Umbilical cord (tissue), 2 donors: ENCODE measurements at places on chromosomes 5 and 9.

DNA sequence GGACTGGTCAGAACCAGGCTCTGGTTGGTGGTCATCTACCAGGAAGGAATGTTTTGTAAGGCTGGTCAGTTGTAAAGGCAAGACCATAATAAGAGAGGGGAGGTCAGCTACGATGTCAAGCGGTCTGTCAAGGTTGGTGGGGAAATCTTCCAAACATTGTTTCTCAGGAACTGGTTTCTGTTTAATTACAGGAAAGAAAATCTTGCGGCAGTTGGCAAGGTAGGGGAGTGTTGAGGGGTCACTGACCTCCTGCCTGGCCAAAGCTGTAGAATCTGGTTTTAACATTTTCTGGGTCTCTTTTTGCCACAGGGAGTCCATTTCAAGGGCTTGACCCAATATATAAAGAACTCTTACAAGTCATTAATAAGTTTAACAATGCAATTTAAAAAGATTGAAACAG, 39.0 kb upstream of the BARX1 start:
- no peak for DNase-seq

GRCh38 chr5:161230221-161230620, 316.3 kb downstream of the GABRB2 start:
- DNase-seq = no peak

DNA sequence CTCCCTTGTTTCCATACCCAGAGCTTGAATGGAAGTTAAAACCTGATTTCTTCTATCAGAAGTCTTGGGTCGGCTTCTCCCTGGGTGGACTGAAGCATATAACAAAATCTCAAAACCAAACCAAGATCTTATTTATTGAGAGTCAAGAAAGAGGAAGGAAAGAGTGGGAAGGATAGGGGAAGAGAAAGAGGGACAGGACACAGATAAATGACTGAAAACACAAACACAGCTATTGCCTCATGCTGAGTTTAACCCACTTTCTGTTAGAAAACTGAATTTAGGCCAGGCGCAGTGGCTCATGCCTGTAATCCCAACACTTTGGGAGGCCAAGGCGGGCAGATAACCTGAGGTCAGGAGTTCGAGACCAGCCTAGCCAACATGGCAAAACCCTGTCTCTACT, 92.9 kb downstream of the PALM2AKAP2 start:
- DNase-seq = no peak

DNA sequence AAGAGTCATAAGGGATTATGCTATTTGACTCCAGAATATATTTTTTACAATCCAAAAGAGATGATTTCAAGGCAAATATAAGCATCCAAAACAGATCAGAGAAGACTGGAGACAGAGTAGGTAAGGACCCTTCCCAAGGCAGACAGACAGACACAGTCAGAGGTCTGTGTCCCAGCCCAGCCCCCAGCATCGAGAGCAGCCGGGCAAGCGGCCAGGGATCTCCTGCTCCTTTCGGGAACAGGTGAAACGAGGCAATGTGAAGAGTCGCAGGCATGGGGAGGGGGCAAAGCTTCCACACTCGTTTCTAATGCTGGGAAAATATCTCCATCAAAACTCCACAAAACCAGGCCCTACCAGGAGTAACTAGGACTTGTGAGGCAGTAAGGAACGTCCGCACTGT, 5.8 kb downstream of the PAEP start:
- no peak for DNase-seq

DNA sequence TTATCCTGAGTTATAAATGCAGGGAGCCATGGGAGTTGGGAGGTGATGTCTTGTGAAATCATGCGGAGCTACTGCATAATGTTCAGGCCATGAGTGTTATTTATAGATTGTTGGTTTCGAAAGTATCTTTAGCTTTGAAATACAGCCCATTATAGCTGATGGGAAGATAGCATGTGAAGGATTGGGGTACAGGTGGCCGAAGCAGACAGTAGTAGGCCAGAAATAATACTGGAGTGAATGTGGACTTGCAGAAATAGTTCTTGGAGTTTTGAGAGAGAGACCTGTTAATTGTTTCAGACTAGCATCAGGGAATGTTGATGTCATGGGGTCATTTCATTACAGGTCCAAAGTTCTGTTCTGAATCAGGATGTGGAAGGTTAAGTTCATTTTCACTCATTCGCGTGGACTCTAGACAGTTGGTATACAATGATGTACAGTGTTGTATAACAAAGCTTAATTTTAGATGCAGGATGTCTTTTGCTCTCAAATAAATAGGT, 3.8 kb downstream of the ATP6V1G1 start:
- no peak for DNase-seq

- DNase-seq = no peak
These were observed 164.9 kb downstream of the KDM4C start for GRCh38 chr9:6922680-6923079.

DNA sequence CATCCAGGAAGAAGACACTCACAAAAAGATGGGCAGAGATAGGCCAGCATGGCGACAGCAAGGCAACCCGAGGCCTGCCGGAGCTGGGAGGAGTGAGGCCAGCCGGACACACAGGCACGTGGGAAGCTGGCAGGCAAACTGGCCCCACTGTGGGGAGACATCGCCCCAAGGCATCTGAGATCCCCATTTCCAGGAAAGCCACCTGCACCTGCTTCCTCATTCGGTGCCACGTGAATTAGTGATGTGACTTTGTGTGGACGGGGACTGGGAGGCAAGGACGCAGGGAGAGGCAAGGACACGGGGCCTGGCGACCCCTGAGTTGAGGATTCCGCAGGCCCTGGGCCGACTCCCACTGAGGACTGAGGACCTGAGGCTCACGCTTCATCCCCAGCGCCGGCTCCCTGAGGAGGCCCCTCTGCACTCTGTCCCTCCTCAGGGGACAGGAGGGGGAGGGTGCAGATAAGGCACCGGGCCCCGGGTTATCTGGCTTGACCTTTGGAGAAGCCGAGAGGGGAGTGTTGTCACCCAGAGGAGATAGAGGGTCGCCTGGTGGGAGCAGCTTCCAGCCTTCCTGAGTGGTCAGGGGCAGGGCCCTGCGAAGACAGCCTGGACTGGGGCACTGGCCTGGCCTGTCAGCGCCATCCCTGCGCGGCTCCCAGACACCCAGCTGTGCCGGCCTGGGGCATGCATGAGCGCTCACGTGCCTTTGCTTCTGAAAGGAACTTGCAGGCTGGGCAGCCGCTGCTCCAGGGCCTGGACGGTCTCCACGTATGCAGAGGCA, 39.7 kb downstream of the NDUFS6 start:
- DNase-seq = no peak

DNA sequence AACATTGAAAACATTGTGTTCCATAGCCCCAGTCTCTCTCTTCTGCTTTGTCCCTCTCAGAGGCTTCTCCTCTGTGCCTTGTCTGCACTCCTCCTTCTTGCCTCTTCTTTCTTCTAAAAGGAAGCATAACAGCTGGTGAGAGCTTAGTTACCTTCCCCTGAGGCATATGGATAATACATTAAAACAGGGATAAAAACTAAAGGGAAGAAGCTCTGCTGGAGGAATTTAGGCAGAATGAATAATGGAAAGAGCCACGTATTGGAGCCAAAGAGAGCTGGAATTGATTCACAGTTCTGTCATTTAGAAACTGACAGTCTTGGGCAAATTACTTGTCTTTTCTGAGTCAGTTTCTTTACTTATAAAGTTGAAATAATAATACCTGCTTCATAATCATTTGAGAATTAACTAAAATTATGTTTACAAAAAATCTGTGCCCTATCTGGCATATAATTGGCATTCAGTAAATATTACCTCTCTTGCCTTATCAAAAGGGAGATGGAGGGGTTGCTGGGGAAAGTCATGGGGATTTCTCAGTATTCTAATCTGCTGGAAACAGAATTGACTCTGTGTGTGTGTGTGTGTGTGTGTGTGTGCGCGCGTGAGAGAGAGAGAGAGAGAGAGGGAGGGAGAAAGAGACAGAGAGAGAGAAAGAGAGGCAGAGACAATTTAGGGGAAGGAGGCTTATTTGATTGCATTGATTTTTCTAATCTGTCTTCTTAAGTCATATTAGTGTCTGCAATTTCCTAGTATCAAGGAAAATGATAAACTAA, 20.2 kb downstream of the ZNF474 start:
- peak; percentile 72 for DNase-seq

DNA sequence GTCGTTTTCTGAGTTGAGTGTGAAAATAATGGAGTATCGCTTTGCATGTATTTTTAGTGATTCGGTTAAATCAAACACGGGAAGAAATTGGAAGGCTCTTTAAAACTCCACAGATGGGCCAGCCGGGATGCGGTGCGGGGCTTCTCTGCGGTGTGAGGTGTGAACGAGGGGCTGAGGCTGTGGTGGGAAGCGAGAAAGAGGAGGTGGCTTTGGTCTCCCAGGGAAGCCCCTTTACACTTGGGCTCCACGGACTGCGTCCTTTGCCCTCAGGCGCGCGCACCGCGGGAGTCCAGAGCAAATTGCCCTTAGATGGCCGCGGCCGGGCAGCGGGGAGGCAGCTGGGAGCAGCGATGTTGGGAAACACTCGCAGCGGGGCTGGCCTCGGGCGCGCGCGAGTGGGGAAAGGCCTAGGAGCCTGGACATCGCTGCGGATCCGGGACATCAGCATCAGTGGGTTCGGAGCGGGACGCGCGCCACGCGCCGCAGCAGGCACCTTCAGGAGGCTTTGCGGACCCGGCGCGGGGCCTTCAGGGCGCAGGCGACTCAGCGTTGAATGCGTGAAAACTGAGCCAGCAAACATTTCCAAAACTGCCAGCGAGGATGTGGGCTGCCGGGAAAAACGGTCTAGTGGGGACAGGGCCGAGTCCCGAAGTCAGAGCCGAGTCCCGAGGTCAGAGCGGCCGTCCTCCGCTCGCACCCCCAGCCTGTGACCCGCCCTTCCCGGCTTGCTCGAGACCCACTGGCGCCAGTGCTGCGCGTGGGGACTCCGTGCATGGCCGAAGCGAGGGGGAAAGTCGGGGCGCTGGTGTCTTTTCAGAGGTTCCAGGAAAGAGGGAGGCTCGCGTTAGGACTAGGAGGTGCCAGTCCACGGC, 6.5 kb downstream of the IRX1 start:
- DNase-seq = no peak

DNA sequence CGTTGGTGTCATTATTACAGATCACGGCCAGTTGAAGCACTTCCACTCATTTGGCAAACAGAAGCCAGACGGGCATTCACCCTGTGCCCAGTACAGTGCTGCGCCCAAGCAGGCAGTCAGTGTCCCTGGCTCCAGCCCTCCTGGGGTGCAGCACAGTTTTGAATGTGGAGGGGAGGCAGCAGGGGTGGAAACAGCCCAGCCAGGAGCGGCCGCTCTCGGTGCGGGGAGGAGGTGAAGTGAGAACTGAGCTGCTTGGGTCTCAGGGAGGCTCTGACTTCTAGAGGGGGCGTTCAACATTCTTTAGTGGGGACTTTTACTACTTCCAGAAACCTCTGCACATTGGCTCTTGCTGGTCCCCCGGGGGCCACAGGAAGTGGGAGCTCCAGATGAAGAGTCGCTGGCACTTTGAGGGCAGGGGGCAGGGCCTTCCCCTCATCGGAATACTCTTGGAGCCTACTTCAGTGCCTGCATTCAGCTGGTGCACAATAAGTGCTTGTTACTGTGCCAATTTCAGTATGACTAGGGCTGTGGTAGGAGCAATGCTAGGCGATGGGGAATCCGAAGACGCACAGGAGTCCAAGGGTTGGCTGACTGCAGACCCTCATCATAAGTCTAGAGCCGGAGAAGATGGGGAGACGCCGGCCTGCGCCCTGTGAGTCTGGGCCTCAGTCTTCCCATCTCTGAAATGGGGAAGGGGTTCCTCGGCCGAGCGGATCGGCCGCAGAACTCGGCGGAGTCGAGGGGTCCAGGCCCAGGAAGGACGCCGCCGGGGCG, 492 bp upstream of the NEK6 start:
- no peak for DNase-seq

DNA sequence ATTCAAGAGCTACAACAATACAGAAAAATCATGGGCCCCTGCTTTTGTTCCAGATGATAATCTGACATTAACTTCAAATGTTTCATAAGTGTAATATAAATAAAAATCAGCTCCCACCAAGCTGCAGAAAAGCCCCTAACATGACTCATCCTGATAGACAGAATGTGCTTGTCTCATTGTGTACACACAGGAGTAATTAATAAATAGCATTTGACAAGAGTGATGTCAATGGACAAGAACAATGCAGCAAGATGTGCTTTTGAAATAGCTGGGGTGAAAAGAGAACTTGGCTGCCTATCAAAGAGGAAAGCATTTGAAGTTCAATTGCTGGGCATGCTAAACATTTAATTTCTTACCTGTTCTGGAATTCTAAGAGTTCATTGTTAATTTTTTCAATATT, 79.2 kb downstream of the DNAH5 start:
- DNase-seq = no peak

DNA sequence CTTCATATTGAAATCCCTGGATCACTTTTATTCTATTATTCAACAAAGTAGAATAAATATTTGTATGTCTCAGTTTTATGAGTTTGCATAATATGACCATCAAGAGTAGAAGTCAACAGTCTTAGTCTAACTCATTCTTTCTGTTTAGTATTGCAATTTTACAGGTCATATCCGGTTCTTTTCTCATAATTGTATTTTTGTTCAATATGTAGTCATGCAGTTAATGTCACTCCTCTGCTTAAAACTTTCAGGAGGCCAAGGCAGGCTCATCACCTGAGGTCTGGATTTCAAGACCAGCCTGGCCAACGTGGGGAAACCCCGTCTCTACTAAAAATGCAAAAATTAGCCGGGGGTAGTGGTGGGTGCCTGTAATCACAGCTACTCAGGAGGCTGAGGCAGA, 148.4 kb upstream of the TRPM3 start:
- no peak for DNase-seq

GRCh38 chr9:131393622-131394463, at the start of gene PRRC2B:
PRRC2B (plus strand) TSS chr9:131394086; CDS start chr9:131430145, 36,059 bp downstream.
- peak; percentile 90 for DNase-seq

- no peak for DNase-seq
These were observed 31.1 kb downstream of the IL4 start for GRCh38 chr5:132704875-132705274.

GRCh38 chr5:68562308-68562707, 346.8 kb downstream of the PIK3R1 start:
- DNase-seq = peak; percentile 85

DNA sequence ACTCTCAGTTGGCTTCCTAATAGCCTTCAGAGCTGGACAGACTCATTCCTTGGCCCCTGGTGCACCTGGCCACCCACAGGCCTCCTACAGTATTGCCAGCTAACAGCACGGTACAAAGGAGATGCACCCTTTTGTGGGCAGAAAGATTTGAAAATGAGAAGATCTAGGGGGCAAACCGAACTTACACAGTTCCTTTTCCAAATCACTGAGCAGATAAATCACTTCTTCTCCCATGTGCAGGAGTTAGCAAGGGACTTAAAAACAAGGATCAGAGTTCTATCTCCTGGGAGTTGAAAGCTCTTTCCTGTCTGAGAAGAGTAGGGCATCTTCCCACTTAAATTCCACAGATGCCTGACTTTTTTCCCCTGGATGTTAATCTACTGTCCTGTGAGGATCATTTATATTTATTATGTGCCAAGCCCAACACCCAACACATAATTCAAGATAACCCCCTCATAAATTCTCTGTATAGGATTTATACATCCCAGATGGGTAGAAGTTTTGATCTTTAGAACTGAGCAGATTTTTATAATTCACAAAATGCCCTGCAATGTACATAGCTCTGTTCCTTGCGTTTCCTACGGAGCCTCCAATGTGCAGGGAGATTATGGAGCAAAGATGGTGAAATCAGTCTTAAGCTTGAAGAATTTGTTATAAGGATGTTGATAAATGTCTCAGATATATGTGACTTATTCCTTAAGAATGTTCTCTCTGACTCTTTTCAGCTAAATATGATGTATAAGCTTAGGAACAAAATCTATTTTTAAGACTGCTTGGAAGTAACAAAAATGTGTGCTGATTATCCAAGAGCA, 207.2 kb upstream of the DAPK1 start:
- peak; percentile 98 for DNase-seq
